ENCODE measurements at places on chromosomes 2 and 18. TPM values are rescaled to one million over a fixed set of nuclear protein-coding genes. Genes with fewer than 3 reads are reported as not detected.

Gene THSD7B
- not detected for total RNA-seq

Gene GMCL1
- total RNA-seq = 15.9 TPM

Gene CIB4
- total RNA-seq = not detected

DNA sequence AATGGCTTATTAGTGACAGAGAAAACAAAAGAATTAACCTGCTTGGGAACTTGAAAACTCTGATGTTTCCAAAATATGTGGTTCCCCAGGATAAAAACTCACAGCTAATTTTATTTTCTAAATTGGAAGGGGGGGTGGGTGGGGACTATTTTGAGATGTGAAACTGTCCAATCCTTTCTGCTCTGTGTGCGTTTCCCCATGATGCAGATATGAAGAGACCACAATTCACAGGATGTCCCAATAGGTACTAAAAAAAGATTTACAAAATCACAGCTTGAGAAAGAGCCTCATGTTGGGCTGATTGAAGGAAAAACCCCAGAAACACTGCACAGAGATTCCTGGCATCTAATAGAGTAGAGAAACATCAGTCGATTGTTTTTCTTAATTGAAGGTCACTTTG is 273.2 kb downstream of the ARHGAP15 start:
- peaks cover 8% of the 10 kb centered on the region for H3K36me3 ChIP-seq
- DNase-seq = no peak
- no peaks in the 10 kb centered on the region for H3K27me3 ChIP-seq
- peaks cover 43% of the 10 kb centered on the region for H3K4me1 ChIP-seq

GRCh38 chr2:68341583-68341982 is 21.8 kb upstream of the CNRIP1 start:
- no peak for DNase-seq
- no peak overlapping the region for H3K4me3 ChIP-seq
- no peaks in the 10 kb centered on the region for H3K4me1 ChIP-seq
- no peaks in the 10 kb centered on the region for H3K36me3 ChIP-seq

Data from activated naive CD4-positive, alpha-beta T cell treated with anti-CD3 and anti-CD28 coated beads for 36 hours (primary cell).